ENCODE measurements at places on chromosomes 16 and 17.

DNA sequence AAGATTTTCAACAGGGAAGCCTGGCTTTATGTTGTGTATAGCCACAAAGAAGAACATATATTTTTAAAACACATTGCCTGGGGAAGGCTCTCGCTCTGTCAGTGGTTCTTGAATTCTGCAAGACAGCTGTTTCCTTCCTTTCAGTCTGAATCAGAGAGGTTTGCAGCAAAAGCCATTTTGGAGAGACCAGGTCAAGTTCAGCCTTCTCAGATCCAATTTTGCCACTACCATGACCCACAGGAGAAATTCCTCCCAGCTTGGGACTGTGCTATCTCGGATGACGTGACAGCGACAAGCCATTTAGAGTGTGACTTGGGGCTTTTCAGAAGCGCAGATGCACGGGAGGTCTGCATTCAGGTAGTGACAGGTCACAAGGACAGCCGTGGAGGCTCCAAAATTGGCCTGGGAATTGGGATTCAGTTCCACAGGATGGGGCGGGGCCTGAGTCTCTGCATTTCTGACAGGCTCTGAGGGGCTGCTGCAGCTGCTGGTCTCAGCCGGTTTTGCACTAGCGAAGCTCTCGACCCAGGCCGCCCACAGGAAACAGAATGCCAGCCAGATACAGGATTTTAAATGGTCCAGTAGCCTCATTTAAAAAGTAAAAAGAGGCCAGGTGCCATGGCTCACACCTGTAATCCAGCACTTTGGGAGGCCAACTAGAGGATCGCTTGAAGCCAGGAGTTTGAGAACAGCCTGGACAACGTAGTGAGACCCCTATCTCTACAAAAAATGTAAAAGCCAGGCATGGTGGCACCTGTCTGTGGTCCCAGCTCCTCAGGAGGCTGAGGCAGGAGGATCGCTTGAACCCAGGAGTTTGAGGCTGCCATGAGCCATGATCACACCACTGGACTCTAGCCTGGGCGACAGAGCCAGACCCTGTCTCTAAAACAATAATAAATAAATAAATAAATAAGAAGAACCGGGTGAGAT, 196.6 kb upstream of the CIBAR2 start:
- no peak for DNase-seq

- no peak for DNase-seq
Measured at GRCh38 chr17:43439041-43439440, 40.2 kb downstream of the ARL4D start.

GRCh38 chr17:46194393-46195216, 1.4 kb upstream of the KANSL1 start:
- DNase-seq = no peak

DNA sequence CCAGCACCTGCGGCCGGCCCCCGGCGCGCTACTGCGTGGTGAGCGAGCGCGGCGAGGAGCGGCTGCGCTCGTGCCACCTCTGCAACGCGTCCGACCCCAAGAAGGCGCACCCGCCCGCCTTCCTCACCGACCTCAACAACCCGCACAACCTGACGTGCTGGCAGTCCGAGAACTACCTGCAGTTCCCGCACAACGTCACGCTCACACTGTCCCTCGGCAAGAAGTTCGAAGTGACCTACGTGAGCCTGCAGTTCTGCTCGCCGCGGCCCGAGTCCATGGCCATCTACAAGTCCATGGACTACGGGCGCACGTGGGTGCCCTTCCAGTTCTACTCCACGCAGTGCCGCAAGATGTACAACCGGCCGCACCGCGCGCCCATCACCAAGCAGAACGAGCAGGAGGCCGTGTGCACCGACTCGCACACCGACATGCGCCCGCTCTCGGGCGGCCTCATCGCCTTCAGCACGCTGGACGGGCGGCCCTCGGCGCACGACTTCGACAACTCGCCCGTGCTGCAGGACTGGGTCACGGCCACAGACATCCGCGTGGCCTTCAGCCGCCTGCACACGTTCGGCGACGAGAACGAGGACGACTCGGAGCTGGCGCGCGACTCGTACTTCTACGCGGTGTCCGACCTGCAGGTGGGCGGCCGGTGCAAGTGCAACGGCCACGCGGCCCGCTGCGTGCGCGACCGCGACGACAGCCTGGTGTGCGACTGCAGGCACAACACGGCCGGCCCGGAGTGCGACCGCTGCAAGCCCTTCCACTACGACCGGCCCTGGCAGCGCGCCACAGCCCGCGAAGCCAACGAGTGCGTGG, 1.5 kb downstream of the NTN1 start:
- DNase-seq = no peak

DNA sequence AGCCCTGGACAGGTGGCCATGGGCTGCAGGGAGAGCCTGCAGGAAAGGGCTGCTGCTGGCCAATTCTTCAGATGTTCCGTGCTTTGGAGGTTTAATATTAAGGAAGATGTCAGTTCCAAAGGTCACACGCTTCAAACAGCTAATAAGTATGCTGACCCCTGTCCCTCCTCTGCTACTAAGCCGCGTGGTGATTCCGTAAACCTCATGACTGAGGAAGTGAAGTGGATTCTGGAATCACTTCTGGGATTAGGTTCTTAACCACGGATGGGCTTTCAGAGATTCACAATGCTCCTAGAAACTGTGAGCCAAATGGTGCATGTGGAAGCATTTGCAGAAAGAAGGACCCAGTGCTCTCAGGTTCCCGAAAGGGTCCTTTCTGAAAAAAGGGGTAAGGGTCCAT, 28.5 kb upstream of the ERN1 start:
- no peak for DNase-seq

DNA sequence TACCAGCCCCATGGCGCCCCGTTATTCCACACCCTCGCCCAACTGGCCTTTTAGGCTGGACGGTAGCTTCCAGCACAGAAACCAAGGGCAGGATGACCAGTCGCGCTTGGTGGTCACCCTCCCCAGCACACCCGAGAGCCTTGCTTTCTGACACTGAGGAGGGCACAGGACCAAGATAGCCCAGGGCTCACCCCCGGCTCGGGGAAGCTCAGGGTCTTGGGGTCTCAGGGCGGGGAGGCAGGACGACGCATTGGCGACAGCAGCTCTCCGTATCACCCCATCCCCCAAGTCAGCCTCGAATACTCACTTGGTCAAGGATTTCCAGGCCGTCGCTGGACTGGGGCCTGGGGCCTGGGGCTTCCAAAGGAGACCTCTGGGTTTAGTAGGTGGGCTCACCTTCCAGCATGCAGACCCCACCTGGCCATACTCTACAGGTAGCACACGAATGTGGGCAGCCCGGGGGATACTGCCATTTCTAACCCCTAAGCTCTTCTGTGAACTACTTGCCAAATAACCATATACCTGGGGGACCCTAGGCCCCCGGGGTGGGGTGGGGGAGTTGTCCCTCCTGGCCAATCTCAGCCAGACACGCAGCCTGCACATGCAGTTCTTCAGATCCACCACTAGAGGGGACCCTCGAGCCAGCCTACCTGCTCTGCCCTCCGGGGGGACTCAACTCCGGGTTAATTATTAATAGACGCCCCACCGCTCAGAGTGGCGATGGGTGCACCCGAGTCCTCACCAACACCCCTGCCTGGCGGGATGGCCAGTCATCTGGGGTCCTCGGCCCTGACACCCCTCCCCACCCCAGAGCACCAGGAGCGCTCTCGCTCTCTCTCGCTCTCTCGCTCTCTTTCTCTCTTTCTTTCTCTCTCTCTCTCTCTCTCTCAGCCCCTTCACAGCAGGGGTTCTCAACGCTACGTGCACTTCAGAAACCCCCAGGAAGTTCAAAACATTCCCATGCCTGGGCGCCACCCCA, 30.0 kb downstream of the TBC1D16 start:
- no peak for DNase-seq

DNA sequence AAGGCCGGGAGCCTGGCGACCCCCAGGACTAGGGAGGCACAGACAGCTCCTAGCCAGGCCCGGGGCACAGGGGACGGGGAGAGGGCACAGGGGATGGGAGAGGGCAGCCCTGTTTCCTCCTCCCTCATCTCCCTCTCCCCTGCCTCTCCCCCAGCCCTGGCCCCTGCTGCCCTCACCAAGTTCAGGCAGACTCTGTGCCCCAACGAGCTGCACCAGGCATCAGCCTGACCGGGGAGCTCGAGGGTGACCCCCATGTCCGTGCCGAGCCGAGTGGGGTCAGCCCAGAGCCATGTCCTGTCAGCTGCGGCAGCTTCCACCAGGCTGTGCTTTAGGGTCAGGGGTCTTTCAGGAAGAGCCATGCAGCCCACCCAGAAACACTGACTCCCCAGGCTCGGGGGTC, 6.0 kb downstream of the CDH15 start:
- DNase-seq = no peak

DNA sequence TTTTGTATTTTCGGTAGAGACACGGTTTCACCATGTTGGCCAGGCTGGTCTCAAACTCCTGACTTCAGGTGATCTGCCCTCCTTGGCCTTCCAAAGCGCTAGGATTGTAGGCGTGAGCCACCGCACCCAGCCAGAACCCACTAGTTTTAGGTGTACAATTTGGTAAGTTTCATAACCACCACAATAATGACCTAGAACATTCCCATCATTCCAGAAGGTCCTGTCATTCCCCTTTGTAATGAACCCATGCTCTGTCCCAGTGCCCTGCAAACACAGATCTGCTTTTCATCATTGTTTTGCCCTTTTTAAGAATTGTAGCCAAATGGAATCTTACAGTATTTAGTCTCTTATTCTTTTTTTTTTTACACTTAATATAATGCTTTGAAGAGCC, 35.6 kb upstream of the IRF8 start:
- no peak for DNase-seq

GRCh38 chr17:46770439-46770817, 48.1 kb downstream of the WNT3 start:
- no peak for DNase-seq

DNA sequence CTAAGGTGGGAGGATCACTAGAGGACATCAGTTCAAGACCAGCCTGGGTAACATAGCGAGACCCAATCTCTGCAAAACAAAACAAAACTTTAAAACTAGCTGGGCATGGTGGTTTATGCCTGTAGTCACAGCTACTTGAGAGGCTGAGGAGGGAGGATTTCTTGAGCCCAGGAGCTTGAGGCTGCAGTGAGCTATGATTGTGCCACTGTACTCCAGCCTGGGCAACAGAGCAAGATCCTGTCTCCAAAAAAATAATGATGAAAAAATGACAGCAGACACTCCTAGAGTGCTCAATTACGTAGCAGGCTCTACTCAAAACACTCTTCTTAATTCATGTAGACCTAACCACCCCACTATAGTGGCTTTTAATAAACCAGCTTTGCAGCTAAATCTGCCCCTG, 12.9 kb downstream of the ERN2 start:
- no peak for DNase-seq

DNA sequence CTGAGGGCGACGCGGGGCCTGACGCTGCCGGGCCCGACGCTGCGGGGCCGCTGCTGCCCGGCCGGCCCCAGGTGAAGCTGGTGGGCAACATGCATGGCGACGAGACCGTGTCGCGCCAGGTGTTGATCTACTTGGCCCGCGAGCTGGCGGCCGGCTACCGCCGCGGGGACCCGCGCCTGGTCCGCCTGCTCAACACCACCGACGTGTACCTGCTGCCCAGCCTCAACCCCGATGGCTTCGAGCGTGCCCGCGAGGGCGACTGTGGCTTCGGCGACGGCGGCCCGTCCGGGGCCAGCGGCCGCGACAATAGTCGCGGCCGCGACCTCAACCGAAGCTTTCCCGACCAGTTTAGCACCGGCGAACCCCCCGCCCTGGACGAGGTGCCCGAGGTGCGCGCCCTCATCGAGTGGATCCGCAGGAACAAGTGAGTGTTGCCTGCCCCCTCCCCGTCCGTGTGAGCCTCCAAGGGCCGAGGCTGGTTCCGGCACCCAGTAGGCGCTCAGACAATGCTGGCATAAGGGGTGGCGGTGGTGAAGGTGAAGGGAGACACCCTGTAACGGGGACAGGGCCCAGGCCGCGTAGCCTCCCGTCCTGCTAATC, 676 bp downstream of the CPD start:
- no peak for DNase-seq

GRCh38 chr16:67029254-67030096, 526 bp downstream of the CBFB start:
- no peak for DNase-seq

DNA sequence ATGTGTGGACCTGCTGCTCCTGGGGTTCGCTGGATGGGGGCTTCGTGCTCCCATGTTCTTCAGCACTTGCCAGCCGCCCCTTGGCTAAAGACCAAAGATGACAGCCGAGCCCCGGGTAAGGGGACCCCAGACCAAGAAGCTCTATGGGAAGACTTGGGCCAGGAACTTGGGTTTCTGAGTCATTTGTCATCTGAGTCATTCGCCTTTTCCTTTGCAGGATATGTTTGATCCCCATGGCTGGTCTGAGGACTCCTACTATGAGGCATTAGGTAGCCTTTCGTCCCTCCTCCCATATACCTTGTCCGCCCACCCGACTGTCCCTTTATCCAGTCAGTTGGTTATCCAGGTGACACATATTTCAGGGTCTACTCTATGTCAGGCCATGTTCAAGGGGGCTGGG, 17.7 kb upstream of the ITGB4 start:
- DNase-seq = no peak

GRCh38 chr17:61689610-61690180, 98.7 kb upstream of the NACA2 start:
- no peak for DNase-seq

GRCh38 chr16:24191876-24192402, 64.2 kb upstream of the CACNG3 start:
- no peak for DNase-seq

- no peak for DNase-seq
Measured at GRCh38 chr16:84247331-84247730, 7.5 kb upstream of the KCNG4 start.

DNA sequence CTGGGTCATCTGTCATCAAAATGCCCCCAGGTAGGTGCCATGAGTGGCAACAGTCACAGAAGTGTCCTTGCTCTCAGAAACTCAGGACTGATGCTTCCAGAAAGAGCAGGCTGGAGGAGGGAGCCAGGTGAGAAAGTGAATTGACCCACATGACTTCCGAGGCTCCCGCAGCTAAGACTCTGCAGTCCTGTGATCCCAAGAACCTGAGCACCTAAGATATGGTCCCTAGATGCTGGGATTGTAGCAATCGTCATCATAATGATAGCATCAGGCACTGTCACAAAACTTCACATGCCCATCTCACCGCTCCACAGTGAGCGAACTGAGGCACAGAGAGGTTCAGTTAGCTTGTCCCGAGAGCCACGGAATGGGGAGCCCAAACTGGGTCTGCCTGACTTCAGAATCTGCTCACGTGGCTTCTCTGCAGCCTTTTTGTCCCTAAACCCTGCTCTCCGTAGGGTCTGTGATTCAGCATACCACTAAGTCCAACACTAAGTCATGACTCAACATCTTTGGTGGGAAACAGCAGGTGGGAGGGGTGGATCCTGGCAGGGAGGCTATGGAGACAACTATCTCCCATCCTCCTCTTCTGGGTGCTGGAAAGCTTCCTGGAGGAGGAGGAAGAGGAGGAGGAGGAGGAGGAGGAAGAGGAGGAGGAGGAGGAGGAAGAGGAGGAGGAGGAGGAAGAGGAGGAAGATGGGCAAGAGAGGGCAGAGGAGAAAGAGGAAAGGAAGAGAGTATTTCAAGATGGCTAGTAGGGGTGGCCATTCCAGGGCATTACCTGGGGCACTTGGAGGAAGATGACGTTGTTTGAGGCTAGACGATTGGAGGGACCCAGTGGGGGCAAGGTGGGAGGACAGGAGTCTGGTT, 55.5 kb upstream of the DLX4 start:
- DNase-seq = no peak

- no peak for DNase-seq
Measured at GRCh38 chr16:15829460-15829859, 27.4 kb downstream of the MYH11 start.

Measured in NCI-H1048 (cell line).